Activated naive CD4-positive, alpha-beta T cell (primary cell): ENCODE measurements at places on chromosomes 1 and 21.

GRCh38 chr1:81254560-81254959 is 546.2 kb upstream of the ADGRL2 start:
- DNase-seq: no peak

DNA sequence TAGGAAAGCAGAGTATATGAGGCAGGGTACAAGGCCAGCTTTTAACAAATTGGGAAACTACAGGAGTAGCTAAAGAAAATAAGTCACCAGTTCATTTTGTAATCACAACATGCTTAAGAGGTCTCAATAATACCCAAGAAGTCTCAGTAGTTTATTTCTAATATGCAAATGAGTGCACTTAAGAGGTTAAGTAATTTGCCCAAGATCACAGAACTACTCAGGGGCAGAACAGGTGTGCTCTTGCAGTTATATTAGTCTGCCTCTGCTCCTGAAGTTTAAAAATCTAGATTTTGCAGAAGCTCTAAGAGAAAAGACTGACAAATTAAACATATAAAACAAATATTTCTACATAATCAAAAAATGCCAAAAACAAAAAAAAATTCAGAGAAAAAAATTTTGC is 6.9 kb downstream of the EPS15 start:
- DNase-seq: no peak

- DNase-seq: no peak
These were observed 11.9 kb upstream of the DUSP10 start for GRCh38 chr1:221753828-221754188.

GRCh38 chr1:8047112-8047511 is 21.0 kb upstream of the ERRFI1 start:
- no peak for DNase-seq

DNA sequence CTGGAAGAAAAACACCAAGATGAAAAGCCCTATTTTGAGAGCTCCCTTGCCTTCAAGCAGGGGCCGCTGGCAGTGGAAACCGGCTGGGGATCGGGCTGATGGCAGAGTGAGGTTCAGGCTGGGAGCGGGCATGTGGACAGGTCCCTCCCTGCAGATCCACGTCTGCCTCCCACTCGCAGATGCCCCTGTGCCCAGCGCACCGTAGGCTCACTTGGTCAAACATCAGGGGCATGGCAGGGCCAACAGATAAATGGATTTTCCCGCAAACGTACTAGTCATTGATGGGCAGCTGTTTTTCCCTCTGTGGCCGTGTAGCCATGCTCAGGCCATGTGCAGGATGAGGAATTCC is 6.6 kb upstream of the C1orf174 start:
- DNase-seq: no peak

GRCh38 chr21:44626262-44626661 is 631 bp upstream of the KRTAP10-9 start:
- no peak for DNase-seq
